Activated naive CD4-positive, alpha-beta T cell treated with anti-CD3 and anti-CD28 coated beads, Interleukin-2, amount 50 U/mL, for 16 hours (primary cell): ENCODE measurements at places on chromosomes 16 and 17.

DNA sequence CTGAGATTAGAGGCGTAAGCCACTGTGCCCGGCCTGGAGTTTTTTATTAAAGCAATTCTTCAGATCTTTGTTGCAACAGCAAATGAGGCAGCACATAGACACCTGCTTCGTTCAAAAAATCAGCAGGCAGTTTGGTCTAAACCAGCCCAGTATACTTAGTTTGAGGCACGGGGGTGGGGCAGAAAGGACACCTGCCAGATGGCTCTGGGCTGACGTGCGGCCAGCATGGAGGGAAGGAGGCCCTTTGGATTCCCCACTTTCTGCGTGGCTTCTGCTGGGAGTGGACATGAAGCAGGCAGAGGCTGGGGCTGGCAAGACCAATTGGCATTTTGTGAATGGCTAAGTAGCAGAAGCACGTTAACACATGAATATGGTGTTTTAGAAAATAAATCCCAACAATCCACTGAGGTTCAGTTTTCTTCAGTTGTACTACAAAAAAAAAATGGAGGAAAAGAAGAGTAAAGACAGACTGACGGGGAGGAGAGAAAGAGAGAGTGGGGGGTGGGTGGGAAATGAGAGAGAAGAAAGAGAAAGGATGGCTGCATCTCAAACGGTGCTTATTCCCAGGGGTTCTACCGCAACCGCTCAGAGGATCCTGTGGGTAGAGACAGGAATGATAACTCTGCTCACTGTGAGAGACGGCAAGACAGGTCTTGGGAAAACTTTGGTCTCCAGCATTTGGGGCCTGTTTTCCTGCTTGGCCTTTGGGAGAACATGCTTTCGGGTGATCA, 16.3 kb downstream of the C16orf46 start:
- no peak for DNase-seq

DNA sequence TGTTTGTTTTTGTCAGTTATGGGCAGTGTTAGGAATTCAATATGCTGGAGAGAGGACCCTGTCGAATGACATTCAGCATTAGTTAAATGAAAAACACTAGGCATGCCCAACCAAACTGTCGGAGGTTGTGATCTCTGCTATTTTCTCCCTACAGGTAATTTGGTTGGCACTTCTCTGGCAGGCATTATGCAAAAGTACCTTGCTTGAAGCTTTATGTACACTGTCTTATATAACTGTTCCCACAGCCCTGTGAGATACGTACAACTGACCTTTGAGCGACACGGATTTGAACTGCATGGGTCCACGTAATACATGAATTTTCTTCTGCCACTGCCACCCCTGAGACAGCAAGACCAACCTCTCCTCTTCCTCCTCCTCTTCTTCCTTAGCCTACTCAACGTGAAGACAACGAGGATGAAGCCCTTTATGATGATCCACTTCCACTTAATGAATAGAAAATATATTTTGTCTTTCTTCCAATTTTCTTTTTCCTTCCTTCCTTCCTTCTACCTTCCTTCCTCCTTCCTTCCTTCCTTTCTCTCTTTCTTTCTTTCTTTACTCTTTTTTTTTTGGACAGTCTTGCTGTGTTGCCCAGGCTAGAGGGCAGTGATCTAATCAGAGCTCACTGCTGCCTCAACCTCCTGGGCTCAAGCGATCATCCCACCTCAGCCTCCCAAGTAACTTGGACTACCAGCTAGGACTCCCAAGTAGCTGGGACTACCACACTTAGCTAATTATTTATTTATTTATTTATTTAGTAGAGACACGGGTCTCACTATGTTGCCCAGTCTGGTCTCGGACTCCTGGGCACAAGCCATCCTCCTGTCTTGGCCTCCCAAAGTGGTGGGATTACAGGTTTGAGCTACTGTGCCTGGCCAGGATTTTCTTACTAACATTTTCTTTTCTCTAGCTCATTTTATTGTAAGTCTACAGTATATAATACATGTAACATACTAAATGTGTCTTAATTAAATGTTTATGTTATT, 77.3 kb downstream of the WIPI1 start:
- no peak for DNase-seq

- DNase-seq, result no peak
Observed at GRCh38 chr16:78607465-78607864, 508.0 kb downstream of the WWOX start.

DNA sequence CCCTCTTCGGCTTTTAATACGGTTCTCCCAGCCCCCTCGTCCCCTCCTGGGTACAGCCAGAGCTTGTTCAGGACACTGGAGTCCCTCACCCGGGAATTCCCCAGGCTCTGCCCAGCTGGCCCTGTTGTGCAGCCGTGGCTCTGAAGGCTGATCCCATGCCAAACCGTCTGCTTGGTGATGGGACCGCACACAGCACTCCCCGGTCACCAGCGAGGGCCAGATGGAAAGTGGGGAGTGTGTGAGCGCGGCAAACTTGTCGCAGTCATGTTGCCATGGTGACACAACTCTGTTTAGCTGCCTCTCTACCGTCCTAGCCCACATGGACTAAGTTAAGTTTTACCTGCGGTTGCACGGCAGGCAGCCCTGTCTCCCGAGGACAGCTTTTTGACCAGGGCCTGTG, 107.9 kb downstream of the RAP1GAP2 start:
- no peak for DNase-seq

DNA sequence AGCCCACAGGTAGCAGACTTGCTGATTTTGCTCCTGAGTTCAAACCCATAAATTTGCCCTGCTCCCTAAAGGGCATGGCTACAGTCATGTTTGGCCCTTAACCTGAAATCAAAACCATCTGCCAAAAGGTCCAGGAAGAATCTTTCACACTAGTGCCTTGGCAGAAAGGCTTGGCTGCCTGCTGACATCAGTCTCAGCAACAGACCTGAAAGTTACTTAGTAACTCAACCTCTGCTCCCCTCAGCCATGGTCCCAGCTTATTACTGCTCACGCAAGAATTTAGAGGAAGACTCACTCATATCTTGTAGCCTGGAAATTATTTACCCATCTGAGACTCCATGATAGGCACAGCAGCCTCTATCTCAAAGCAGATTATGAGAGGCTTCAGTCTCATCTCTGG, 98.0 kb upstream of the KIF2B start:
- no peak for DNase-seq

GRCh38 chr17:76371656-76372628, 12.5 kb upstream of the SPHK1 start:
- no peak for DNase-seq

- DNase-seq, result no peak
Observed at GRCh38 chr16:28503470-28504259, 3.0 kb downstream of the IL27 start.

- no peak for DNase-seq
Observed at GRCh38 chr17:5672815-5673430, 88.6 kb upstream of the NLRP1 start.

GRCh38 chr16:57871456-57871855, 69.2 kb upstream of the KIFC3 start:
- DNase-seq, result no peak

- no peak for DNase-seq
Observed at GRCh38 chr17:18191236-18191667, 7.6 kb downstream of the ALKBH5 start.

- peak; percentile 25 for DNase-seq
Observed at GRCh38 chr16:80670170-80670865, 129.5 kb downstream of the DYNLRB2 start.

- no peak for DNase-seq
Observed at GRCh38 chr16:19680881-19681340, 37.1 kb downstream of the KNOP1 start.

DNA sequence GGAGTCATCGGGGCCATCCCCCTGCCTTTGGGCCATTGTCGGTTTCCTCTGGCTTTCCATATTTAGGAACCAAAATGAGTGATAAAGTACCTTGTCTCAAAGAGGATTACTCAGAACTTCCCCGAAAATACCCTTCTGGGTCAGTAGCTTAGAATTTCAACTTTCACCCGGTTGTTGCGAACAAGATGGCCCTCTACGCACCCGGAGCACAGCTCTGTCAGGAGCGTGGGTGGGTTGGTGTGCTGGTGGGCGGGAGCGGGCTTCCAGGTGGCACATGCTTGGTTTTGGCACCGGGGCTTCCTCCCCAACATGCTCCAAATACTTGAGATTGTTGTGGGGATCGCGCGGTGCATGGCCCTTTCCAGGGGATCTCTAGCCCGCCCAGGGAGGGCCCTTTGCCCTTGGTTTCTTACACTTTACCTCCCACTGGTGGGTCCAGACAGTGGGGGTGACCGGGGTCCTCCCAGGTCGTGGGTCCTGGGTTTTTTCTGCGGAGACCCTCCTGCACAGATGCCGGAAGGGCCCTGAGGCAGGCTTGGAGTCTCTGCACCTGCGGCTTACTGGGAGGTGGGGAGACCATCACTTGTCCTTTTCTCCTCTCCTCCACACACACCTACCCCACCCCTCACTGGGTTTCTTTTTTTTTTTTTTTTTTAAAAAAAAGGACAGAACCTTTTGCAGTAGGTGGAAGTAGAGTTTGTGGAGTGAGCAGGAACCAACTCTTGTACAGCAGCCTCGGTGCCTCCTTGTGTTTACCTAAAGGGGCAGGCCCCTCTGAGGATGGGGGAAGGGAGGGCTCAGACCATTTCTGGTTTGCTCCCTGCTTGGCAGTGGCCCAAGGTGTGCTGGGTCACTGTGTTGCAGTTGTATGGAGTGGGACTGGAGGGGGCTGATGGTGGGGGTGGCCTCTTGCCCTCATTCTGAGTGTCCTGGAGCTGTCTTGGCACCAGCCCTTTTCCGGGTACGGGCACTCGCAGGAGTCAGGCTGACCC, 142.1 kb downstream of the SEC14L1 start:
- no peak for DNase-seq

DNA sequence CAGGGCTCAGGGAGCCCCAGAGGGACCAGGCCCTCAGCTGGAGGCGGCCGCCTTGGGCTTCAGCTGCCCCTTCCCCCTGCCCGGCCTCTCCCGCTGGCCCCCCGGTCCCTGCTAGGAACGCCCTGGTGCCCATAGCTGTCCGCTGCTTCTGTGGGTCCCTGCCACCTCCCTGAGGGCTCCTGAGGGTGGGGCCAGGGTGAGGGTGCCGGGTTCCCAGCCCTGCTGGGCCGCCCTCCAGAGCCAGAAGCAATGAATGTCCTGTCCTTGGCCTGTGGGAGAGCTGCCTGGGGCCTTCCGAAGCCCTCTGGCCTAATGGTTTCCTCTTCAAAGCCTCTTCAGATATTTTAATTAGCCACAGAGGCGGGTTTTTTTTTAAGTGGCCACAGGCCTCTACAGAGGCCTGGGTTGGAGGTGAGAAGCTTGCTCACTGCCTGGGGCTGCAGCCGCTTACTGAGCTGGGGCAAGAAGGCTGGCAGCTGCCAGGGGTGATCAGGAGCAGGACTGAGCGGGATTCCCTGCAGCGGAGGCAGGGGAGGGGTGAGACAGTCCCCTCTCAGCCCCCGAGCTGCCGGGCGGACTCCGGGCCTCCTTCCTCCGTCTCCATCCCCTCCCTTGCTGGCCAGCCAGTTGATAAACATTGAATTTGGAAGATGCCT, 9.9 kb downstream of the CENPX start:
- no peak for DNase-seq

GRCh38 chr16:77938913-77939312, 83.4 kb upstream of the CLEC3A start:
- no peak for DNase-seq

DNA sequence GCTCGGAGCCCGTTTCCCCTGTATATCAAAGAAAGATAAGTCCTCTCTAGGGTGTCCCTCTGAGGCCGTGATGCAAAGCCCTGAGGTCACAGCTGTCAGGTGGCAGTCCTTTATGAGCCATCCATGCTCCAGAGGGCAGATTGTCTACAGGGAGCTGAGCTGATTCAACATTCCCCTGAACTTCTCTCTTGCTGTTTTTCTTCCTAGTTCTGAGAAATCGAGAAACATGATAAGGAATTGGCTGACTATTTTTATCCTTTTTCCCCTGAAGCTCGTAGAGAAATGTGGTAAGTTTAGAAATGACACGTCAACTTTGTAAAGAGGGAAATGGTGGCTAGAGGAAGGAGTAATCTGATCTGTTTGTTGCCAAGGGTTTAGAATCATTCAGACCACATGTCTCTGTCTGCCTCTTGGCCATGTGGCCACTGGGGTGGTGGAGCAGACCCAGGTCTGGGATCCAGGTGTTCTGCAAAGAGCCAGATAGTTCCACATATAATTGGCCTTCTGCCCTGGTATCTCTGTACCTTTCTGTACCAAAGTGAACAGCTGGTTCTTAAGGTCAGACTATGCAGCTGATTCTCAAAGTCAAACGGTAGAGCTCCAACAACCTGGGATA, 3.5 kb downstream of the CTNS start:
- no peak for DNase-seq

- no peak for DNase-seq
Observed at GRCh38 chr16:87465306-87465705, 27.5 kb downstream of the ZCCHC14 start.

- DNase-seq, result peak; percentile 45
Observed at GRCh38 chr17:1365445-1366039, 34.5 kb downstream of the YWHAE start.

GRCh38 chr17:72432143-72432621, 311.4 kb downstream of the SOX9 start:
- no peak for DNase-seq

GRCh38 chr17:34195987-34196386, 59.1 kb upstream of the CCL2 start:
- DNase-seq, result no peak

DNA sequence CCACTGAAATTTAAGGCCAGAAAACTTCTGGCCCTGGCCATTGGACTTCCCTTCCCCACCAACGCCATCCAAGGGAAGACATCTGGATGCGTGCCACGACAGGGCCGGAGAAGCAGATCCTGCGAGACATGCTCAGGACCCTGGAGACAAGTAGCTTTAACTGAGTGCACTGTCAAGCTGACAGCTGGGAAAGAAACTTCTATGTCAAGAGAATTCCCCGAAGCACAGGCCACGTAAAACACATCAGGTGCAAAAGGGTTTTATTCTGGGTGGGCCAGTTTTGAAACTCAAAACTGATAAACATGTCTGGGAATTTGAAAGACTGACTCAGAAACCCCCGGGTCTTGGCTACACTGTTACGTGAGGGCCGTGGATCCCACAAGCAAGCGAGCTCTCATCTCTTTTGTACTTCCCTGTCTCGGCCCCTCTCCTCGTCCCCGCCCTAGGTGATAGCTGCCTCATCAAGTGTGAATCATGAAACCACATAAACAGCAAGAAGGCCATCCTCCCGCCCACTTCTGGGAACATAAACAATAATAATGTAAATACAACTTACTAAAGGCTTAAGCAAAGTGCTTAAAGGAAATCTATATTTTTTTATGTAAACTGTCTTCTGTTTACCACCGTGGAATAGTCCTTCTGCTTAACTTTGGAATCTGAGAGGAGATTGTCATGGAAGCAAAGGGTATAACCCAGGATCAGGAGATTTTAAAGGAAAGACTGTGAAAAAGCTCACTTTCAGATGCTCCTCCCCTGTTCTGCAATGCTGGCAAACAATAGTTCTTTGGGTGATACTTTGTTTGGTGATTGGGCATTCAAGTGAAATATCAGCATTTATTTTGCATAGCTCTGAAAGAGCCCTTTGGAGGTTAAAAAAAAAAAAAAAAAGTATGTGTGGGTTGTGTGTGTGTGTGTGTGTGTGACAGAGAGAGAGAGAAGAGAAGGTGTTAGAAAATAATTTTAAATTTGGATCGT, 406.0 kb upstream of the MAF start:
- DNase-seq, result no peak
